Hepatic stellate cell (primary cell): ENCODE measurements at places on chromosomes 6 and 20.
A peak's percentile ranks its signal among the peaks of the same experiment; 100 is the strongest.

- no peak for DNase-seq
Observed at GRCh38 chr6:20236909-20237600, 24.8 kb upstream of the MBOAT1 start.

DNA sequence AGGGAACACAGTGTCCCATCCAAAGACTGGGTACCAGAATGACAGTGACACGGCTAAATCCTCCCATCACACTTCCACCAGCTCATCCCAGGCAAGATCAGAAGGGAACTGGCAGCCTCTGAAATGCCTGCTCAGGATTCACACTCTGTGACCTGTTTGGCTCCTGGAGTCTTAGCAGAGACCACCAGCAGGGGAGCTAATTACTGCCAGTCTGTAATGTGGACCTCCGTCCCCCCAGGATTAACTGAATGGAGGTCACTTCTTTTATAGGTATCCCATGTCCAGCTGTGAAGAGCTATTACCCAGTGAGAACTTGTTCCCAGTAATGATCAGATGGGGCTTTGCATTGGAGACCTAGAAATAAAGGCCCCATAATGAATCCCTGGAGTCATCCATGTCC, 45.2 kb downstream of the DEFB114 start:
- DNase-seq, result no peak

DNA sequence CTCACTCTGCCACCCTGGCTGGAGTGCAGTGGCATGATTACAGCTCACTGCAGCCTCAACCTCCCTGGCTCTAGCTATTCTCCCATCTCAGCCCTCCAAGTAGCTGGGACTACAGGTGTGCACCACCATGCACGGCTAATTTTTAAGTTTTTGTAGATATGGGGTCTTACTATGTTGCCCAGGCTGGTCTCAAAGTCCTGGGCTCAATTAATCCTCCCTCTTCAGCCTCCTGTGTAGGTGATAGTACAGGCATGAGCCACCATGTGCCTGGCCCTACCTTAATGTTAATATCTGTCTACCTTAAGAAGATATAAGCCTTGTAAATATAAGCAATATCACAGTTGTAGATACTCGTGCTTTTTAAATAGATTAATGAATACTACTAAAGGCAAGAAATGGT, 16.7 kb downstream of the EEF1A1 start:
- no peak for DNase-seq

DNA sequence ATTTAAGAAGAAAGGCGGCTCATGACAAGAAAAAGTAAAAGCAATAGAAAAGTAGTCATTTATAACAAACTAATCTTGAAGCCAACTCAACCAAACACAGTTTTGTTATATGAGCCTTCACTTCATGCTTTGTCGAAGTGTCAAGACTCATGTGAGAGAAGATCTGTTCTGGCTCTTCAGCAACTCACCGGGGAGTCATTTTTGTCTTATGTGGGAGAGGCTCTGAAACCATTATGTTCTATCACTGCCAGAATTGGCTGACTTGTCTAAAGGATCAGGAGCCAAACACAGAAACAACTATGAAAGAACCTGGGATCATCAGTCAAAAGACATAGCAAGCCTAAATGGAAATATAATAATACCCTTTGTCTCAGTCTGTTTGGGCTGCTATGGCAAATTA, 105.2 kb downstream of the CDK19 start:
- no peak for DNase-seq

- DNase-seq, result peak; percentile 83
Observed at GRCh38 chr6:3162565-3163247, 5.4 kb upstream of the TUBB2A start.

- no peak for DNase-seq
Observed at GRCh38 chr6:7819431-7820015, 91.1 kb downstream of the TXNDC5 start.

DNA sequence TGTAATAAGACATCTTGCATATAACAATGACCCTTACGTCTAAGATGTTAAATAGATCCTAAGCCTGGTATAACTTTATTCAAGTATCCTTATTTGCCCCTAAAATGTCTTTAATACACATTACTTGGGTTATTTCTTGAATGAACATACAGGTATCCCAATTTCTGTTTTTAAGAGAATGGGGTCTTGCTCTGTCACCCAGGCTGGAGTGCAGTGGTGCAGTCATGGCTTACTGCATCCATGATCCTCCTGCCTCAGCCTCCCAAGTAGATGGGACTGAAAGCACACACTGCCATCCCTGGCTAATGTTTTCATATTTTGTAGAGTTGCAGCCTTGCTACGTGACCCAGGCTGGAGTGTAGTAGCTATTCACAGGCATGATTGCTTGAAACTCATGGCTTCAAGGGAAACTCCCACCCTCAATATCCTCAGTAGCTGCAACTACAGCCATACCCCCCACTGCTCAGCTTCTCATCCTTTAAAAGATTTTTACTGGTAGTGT, 10.4 kb upstream of the ZNFX1 start:
- DNase-seq, result no peak

DNA sequence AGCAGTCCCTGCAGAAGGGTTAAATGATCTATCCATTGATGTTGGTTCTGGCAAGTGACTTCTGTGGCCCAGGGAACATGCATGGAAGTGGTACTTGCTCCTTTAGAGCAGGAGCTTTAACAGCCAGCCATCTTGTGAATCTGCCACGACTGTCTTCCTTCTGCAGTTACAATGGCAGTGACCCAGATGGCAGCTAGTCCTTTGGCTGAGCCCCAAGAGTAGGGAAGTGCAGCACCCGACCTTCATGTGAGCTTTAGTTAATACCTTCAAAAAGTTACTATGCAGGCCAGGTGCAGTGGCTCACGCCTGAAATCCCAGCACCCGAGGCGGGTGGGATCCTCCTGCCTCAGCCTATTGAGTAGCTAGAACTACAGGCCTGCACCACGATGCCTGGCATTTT, 66.4 kb downstream of the POPDC3 start:
- DNase-seq, result no peak

DNA sequence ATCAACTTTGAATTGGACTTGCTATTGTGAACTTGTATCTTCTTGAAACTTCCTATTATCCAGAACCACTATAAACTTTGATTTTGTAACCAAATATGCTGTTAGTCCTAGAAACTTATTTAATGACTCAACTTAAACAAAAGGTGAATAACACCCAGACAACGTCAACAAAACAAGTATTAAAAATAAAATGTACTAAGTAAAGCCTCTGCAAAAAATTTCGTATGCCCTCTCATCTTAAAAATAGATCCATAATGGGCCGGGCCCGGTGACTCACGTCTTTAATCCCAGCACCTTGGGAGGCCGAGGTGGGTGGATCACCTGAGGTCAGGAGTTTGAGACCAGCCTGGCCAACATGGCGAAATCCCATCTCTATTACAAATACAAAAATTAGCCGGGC, 401.7 kb downstream of the ESR1 start:
- DNase-seq, result no peak

DNA sequence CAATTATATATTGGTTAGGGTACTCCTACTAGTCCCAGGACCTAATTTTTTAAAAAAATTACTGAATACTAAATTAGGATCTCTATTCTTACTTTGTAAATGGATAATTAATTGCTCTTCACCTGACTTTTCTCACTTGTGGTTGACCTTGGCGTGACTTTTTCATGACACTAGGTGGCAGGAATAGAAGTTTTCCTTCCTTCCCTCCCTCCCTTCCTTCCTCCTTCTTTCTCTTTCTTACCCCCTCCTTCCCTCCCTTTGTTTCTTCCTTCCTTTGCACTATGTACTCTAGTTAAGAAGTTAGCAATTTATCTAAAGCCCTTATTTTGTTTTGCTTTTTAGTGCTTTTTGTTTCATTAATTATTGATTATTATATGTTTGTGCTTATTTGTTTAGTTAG, 20.4 kb upstream of the HBS1L start:
- no peak for DNase-seq

DNA sequence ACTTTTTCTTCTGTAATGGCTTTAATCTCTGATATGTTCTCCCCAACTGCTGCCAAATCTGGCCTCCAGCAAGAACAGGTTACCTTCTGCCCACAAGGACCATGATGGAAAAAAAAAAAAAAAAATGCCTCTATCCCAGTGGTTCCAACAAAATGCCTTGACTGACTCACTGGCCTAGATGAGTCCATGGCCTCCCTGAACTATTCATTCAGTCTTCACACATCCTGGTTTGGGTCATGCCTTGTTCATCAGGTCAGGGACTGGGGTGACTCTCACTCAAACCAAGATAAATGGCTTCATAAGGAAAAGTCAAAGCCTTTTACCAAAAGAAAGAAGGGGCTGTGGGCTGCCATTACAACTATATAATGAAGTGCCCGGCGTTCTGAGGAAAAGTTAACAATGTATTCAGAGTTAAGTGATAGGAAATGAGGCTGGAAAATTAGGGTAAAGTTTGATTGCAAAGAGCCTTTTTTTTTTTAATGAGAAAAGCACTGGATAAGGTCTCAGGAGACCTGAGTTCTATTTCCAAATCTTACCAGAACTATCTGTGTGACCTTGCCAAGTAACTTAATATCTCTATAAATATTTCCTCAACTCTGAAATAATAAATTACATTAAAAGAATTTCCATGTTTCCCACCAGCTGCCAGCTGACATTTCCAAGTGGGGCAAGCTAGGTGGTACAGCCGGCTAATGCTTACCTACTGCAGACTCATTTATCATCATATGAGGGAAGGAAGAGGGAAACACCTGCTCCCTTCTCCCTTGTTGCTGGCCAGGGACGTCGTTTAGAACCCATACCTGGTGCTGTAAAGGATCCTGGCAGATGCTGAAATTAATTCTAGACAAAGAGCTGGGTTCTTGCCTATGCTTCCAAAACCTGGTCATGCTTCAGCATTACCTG, 380.0 kb upstream of the MARCKS start:
- no peak for DNase-seq

DNA sequence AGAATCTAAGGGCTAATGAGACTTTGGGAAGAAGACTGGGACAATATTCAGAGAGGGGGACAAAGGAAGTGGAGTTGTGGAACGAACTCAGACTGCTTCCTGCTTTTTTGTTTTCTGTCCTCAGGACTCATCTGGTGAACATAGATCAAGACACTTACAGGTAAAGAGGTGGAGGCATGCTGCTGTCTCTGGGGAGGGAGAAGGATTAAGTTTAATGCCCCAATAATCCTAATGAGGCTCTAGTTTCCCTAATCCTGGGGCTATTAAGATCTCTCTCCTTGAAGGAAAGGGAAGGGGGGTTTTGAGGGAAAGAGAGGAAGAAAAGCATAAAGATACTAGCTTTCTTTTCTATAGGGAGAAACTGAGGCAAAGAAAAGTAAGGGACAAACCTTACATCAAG, 4.6 kb downstream of the MSH5 start:
- no peak for DNase-seq

DNA sequence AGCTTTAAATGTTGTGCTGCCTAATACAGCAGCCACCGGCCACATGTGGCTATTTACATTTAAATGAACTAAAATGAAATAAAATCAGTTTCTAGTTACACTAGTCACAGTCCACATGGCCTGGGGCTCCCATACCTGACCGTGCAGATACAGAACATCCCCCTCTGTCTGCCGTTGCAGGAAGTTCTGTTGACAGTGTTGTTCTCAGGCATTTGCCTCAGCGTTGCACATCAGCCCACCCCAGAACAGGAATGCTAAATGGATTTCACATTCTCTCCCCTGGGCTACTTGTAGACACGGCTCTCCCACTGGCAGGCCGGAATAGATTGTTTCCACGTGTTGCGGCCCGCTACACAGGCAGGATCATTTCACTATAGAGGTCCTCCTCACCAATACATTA, 26.3 kb downstream of the JAG1 start:
- DNase-seq, result no peak

- DNase-seq, result no peak
Observed at GRCh38 chr6:136753624-136754023, 38.7 kb downstream of the MAP3K5 start.

DNA sequence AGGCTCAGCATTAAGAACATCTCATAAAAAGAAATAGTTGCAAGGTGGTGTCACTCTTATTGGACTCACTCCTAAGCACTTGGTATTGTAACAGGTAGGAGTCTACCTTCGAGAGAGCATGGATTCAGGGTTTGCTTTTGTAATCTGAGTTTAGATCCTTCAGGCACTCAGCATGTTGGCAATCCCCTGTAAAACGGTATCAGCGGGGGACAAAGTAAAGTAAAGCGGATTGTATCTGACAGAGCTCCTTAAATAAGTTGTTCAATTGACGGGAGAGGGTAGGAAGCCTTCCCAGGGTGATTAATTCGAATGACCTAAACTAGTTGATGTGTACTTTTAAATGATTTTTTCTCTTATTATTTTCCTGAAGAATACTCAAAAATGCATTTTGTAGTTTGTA, 869.8 kb upstream of the EPHA7 start:
- no peak for DNase-seq

GRCh38 chr20:10504994-10505730, 70.1 kb downstream of the SLX4IP start:
- DNase-seq, result no peak

- no peak for DNase-seq
Observed at GRCh38 chr6:51323056-51323455, 504.4 kb downstream of the TFAP2B start.

DNA sequence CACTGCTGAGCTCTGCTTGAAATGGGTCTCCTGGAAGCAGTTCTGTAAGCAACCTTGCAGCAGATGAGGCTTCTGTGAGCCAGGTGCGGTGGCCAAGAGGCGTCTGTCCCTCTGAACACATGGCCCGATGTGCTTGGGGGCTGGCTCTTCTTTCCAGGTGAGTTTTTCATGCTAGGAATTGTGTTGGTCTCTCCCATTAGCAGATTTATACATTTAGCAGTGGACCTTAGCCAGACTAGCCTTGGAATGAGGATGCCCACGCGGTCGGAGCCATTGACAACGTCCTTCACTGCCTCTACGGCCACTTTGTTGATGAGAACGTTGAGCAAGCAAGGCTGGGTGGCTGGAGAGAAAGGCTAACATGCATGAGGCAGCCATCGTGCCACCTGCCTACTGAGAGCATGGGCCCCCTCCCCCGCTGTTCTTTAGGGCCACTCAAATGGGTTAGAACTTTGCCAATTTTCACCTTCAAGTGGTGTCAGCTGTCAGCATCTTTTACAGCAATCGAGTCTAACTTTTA, 33.5 kb downstream of the ERMARD start:
- DNase-seq, result no peak

- DNase-seq, result no peak
Observed at GRCh38 chr6:91751526-91751925, 1164.7 kb upstream of the MAP3K7 start.

DNA sequence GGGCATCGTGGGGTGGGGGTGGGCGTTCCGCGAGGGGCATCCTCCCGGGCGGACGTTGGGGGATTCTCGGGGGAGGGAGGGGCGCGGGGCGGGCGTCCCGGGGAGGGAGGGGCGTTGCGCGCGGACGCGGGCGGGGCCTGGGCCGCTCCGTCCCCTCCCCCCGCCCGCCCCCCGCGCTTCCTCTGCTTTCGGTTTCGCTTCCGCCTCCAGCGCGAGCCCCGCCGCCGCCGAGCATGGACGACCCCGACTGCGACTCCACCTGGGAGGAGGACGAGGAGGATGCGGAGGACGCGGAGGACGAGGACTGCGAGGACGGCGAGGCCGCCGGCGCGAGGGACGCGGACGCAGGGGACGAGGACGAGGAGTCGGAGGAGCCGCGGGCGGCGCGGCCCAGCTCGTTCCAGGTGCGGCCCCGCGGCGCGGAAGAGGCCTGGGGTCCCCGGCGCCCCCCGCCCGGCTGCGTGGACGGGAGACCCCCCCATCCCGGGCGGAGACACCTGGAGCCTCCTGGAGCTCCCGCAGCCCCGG, at the start of gene OGFR:
TSS of gene OGFR (plus strand) at position 209 of the 528 bp plus-strand sequence. CDS start at position 234, 25 bp downstream.
- DNase-seq, result peak; percentile 86
